ENCODE measurements at places on chromosomes 7 and 10.

DNA sequence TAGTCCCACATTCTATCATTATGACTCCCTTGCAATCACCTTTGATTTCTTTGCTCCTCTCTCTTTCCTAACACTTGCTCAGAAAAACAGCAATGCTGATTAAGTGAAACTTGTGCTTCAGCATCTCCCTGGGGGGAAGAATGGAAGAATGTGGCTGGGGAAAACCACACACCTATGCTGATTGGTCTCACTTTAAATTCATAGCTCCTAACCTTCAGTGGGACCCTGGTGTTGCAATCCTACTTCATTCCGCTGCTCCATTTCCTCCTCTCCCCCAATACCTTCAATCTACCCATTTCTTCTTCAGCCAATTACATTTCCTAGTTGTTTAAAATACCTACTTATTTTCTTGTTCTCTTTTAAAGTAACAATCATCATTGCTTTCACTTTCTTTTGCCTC is 1166.7 kb upstream of the C7orf33 start:
- no peak for DNase-seq

GRCh38 chr7:100879685-100880261 is 4.9 kb downstream of the SRRT start:
- DNase-seq, result no peak

DNA sequence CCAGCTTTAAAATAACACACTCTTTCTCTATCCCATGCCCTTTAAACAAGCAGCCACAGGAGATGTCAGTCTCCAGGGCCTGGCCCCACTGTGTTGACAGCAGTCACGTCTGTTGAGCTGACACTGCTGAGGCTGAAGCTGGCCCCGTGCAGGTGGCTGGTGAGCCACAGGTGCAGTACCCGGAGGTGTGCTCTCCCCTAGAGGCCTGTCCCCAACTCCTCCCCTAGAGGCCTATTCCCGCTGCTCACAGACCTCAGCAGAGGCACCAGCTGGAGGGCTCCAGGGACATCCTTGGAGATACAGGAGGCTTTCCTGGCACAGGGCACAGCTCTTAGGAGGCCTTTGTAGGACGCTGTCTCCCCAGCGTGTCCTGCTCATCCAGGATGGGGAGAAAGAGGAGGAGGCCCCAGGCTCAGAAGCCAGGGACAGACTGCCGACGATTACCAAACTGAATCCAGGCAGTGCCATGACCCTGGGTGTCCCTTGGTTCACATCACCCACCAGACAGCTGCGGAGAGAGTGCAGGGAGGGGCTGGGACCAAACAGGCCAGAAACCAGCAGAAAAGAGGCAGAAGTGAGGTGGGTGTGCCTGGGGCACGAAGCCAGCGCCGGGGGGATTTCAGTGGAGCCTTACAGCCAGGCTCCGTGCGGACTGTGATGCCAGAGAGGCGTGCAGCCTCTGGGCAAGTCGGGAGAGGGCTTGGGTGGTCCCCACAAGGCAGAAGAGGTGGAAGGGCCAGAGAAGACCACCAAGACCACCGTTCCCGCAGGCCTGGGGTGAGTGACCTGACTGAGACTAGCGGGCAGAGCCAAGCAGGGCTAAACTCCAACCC is 18.5 kb upstream of the TTYH3 start:
- DNase-seq, result no peak

DNA sequence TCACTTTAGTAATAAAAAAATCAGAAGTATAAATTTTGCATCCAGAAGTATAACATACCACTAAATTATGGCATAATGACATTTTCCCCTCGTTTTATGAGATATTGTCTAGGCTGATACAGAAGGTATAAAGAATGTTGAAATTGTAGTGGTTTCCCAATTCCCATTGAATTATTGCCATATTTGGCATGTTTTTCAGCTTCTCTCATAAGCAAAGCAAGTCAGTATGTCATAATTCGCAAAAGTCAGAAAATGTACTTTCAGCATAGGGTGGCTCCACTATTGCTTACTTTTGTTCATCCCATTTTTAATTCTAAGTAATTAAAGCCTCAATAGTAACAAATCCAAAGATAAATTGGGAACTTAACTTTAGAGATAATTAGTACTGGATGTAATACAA is 19.7 kb upstream of the PTPRZ1 start:
- no peak for DNase-seq

GRCh38 chr7:151137076-151137675 is 30.3 kb downstream of the GBX1 start:
- no peak for DNase-seq

DNA sequence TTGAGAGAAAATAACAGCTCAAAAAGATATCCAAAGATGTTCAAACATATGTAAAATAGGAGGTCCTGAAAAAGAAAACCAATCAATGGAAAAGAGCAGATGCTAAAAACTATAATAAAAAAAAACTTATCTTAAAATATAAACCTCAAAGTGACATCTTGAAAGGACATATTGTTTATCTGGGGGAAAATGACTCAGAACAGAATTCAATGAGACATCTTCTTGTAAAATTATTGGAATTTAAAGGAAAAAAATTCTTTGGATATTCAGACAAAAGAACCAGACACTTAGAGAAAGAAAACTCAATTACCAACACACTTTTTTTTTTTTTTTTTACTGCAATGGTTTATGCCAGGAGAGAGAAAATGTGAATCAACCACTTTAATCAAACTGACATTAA is 58.9 kb downstream of the NAMPT start:
- DNase-seq, result no peak

All from CD4-positive, alpha-beta T cell treated with Interleukin-2 at 100 ng/mL for 4 hours (primary cell).